Fibroblast of skin of right biceps (primary cell): ENCODE measurements at places on chromosomes 5 and 9.
A peak's percentile ranks its signal among the peaks of the same experiment; 100 is the strongest.

- DNase-seq, result peak; percentile 51
These were observed 65.2 kb upstream of the ADRA1B start for GRCh38 chr5:159851053-159851452.

GRCh38 chr5:125150041-125150669 is 403.7 kb upstream of the ZNF608 start:
- DNase-seq, result no peak

DNA sequence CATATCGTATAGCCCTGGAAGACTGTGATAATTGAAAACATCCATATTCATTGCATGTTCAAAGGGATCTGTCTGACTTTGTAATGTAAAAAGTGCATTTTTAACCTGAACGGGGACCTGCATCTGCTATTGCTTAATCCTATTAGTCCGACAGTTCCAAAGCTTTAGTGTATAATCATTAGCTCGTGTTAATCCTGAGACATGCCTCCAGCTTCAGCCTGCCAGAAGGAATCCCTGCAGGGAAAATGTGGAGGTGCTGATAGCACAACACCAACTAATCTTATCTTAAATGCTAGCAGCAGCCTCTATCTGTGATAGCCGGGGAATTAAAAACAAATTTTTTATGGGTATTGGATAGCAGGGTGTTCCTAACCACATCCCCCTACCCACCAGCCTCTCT is 495.2 kb downstream of the TLE4 start:
- peak; percentile 50 for DNase-seq

GRCh38 chr9:124758691-124759090 is 12.4 kb downstream of the NR6A1 start:
- DNase-seq, result no peak

- DNase-seq, result no peak
These were observed 2.9 kb upstream of the RNF130 start for GRCh38 chr5:180074462-180074861.

GRCh38 chr5:171131497-171131896 is 177.6 kb upstream of the TLX3 start:
- no peak for DNase-seq

- peak; percentile 49 for DNase-seq
These were observed 398.2 kb downstream of the NFIB start for GRCh38 chr9:13915591-13916301.

DNA sequence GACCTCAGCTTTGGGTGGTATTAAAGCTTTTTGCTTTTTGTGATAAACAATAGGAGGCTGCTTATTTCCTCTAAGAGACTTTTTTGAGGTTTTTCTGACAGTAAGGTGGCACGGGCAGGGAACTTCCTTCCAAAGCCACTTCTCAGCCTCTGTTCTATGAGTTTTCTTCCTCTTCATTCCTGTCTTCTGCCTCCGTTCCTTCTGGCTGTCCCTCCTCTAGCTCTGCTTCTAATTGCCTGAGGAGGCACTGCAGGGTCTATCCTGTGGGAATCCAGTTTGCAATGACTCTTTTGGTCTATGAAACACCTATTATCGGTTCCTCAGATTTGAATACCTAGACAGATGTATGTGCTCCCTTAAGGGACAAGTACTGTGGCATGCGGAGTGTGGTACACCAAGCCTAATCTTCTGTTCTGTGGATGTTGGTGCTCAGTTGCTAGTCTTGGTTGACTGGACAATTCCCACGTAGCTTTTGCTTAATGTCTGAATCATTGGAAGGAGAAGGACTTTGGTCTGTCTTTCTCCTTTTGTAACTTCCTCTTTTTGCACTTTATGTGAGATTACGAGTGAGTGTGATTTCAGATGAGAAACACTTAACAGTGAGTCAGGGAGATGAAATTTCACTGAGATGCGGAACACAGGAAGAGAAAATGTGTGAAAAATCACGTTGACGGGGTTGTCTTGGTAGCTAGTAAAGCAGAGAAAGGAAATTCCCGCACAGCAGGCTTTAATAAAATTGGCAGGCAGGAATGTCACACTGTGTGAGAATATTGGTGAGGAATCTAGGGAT is 305.2 kb downstream of the EFNA5 start:
- peak; percentile 91 for DNase-seq

- DNase-seq, result peak; percentile 66
These were observed 162.5 kb downstream of the ELAVL2 start for GRCh38 chr9:23663536-23663935.

DNA sequence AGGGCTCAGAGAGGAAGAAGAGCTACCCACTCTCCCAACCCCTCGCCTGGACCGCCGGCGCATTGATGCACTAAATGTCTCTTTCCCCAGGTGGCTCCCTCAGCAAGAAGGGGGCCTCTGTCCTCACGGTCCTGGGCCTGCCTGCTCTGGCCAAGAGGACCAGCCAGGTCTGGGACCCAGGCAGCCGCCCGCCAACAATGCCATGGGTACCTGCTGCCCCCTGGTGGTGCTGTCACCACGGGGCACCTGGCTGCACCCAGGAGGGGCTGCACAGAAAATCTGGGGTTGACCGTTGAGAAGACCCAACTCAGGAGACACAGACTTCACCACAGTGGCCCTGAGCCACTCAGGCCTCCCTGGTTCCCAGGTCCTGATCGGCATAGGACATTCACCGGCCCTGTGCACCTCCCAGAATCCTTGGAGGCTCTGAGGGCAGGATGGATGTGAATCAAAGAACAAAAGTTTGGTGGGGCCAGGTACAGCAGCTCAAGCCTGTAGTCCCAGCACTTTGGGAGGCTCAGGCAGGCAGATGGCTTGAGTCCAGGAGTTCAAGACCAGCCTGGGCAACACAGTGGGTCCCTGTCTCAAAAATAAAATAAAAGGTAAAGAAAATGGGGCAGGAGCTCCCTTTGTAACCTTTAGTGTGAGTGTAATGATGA is 2.4 kb upstream of the VAV2 start:
- DNase-seq, result peak; percentile 56

GRCh38 chr5:79088507-79088906 is 18.9 kb downstream of the BHMT2 start:
- DNase-seq, result no peak

DNA sequence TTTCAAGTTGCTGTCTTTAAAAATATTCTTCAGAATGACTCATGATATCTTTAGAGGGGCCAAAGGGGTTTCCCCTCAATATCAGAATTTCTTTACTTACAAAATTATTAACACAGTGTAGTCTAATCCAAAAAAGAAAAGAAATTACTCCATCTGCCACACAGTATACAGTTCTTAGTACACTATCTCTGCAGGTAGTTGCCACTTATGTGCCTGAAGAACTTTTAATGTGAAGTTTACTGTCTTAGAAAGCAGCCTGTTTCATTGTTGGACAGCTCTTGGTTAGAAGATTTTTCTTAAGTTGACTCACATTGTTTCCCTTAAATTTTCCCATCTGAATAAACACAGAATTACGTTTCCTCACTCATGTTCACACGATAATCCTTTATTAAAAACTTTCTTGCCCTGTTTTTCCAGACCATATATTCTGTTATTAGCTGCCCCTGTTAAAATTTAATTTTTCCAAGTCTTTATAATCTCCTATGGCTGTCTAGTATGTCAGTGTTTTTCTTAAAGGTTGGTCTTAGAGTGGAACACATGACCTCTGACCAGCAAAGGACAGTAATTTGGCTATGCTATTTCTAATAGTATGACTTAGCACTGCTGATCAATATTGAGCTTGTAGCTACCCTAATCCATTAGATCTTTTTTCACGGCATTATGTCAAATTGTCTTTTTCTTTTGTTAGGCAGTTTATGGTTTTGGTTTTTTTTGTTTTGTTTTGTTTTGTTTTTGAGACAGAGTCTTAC is 21.8 kb upstream of the FKTN start:
- DNase-seq, result no peak

GRCh38 chr9:132743931-132744479 is 73.7 kb downstream of the GTF3C4 start:
- no peak for DNase-seq

- DNase-seq, result no peak
These were observed 19.1 kb downstream of the CNTFR start for GRCh38 chr9:34570376-34570775.

DNA sequence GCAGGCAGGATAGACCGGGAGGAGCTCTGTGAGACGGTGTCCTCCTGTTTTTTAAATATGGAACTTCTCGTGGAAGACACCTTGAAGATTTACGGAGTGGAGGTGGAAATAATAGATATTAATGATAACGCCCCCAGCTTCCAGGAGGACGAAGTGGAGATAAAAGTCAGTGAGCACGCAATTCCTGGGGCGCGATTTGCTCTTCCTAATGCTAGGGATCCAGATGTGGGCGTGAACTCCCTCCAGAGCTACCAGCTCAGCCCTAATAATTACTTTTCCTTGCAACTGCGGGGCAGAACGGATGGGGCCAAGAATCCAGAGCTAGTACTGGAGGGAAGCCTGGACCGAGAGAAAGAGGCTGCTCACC is 621 bp downstream of the PCDHGA11 start:
- no peak for DNase-seq

DNA sequence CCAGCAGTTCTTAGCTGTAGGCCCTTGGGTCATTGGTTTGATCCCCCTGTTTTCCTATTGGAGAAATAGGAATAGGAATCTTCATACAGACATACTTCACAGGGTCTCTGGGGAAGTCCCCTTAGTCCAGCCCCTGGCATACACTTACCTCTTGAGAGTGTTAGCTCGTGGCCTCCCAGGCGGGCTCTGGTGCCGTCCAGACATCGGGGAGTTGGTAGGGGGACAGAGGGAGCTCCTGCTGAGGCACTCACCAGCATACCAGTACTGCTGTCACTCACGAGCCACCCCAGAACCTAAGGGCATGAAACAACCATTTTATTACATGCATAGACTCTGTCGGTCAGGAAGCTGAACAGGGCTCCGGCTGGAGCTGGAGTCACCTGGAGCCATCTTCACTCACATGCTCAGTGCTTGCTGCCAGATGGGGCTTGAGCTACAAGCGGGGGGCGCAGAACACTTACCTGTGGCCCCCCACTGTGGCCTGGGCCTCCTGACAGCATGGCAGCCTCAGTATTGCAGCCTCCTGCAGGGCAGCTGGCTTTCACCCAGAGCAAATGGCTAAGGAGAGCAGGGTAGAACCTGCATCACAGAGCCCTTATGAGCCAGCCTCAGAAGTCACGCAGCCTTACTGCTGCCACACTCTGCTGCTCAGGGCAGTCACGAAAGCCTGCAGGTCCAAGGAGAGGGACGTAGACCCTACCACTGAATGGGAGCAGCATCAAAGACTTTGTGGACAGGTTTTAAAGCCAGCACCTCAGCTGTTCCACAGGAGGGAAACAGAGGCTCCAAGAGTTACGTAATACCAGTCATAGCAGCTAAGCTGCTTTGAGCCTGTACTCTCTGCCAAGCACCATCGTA is 58.3 kb upstream of the ANGPTL2 start:
- DNase-seq, result no peak

DNA sequence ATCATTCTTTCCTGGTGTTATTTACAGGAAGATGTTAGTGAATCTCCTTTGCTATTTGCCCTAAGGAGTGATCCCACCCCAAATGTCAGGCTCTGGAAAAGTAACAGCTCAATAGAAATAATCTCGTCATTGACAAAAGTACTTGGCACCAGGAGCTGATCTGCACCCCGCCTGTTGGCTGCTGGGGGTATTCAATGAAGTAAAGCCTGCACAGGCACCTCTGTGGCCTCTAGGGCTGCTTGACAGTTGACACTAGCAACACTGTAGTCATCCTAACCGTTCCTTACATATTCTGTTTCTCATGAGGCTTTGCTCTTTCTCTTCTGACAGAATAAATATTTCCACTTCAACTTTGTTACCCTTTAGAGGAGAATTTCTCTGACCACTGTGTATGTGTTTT is 103.4 kb downstream of the DOCK2 start:
- no peak for DNase-seq
